Left renal cortex interstitium (tissue), 4 donors: ENCODE measurements at places on chromosomes 2 and 18.

GRCh38 chr2:65834062-65834461, 401.7 kb upstream of the SPRED2 start:
- no peak for DNase-seq

- no peak for DNase-seq
Measured at GRCh38 chr2:119814216-119814615, 54.5 kb downstream of the PTPN4 start.

DNA sequence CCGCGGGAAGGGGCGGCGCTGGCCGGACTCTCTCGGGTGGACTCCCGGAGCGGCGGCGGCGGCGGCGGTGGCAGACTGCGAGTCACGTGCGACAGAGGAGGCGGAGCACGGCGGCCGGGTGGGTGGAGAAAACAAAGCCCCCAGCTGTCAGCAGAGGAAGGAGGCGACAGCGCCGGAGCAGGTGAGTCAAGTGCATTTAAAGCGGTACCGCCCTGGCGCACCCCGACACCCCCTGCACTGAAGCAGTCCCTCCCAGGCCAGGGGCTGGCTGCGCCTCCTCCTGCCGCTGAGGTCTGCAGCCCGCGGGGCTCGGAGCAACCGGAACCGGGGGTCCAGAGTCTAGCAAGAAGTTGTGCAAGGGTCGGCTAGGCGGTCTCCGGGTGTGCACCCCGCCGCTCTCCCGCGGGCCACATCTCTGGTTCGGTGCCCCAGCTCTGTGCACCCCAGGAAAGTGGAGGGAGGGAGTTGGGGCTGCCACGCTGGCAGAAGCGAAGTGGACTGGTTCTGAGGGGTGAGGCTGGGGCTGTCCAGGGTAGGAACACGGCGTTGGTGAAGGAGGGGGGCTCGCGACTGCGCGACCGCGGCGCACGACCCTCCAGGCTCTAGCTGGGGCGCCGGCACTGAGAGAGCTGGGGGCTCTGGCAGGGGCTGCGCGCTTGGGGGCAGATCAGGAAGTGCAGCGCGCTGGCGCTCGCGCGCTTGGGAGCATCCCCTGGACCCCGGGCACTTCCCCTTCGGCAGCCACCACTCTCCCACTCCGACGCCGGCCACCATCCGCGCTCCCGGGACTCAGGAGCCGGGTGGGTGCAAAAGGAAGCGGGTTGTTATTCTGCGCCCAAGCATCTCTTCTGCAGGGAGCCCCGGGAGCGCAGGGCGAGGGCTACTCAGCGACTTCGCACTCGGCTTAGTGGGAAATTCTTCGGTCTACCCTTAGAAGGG, 64.0 kb upstream of the MAPRE2 start:
- DNase-seq, result no peak

DNA sequence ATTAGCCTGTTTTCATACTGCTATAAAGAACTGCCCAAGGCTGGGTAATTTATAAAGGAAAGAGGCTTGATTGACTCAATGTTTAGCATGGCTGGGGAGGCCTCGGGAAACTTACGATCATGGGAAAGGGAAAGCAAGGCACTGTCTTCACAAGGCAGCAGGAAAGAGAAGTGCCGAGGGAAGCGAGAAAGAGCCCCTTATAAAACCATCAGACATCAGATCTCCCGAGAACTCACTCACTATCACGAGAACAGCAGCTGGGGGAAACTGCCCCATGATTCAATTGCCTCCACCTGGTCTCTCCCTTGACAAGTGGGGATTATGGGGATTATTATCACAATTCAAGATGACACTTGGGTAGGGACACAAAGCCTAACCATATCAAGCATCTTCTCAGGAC, 23.3 kb downstream of the RHOB start:
- DNase-seq, result no peak

- no peak for DNase-seq
Measured at GRCh38 chr2:195425328-195425727, 231.7 kb upstream of the SLC39A10 start.

DNA sequence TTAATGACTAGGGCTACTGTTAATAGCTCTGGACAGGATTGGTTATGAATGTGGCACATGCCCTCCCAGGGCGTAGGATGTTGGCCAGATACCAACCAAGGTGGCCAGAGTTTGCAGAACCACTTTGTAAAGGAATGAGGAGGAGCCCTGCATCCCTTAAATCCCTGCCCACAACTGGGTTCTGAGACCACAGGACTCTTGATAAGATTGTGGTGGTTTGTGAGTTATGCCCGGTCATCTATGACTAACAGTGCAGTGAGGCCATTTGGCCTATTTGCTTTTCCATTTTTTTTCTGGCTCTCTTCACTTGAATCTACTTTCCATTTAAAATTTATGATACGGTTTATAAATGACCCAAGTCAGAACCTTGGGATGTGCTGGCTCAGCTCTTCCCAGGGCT, 294.5 kb downstream of the PRKCE start:
- no peak for DNase-seq

GRCh38 chr18:43543236-43543635, 265.9 kb upstream of the SYT4 start:
- no peak for DNase-seq

- no peak for DNase-seq
Measured at GRCh38 chr18:682833-683232, 25.4 kb downstream of the TYMS start.
